ENCODE measurements at places on chromosomes 2 and 18. TPM values are rescaled to one million over a fixed set of nuclear protein-coding genes. Genes with fewer than 3 reads are reported as not detected.

Gene PDE6D
- 17.7 TPM for total RNA-seq

Gene GEN1
- 5.5 TPM for total RNA-seq

Gene TMEM200C
- 4.2 TPM for total RNA-seq

Gene DSG1
- total RNA-seq, result 0.89 TPM

Gene PLEKHM3
- total RNA-seq, result 8.9 TPM

Gene MC5R
- not detected for total RNA-seq

Gene ALLC
- 0.23 TPM for total RNA-seq

Gene RIOK3
- total RNA-seq, result 50.3 TPM

Gene PSTPIP2
- total RNA-seq, result 2.7 TPM

Gene SERPINB5
- not detected for total RNA-seq

Gene ELOA2
- not detected for total RNA-seq

Gene EMX1
- total RNA-seq, result not detected

DNA sequence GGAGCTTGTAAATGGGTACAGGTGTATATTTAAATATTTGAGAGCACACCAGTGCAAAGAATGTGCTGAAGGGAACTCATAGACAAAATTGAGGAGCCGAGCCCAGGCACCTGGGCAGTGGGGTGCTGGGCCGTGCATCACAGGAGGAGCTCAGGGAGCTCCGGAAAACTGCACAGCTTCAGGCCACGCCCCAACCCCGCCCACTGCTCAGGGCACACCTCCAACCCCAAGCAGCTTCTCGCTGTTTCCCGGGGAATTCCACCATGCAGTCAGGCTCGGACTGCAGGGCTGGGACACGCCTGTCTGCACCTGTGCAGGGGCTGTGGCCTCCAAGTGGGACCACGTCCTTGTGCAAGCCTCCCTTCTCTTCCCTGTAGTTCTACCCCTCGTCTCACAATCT lies 243.0 kb downstream of the HDAC4 start:
- no peak for DNase-seq

DNA sequence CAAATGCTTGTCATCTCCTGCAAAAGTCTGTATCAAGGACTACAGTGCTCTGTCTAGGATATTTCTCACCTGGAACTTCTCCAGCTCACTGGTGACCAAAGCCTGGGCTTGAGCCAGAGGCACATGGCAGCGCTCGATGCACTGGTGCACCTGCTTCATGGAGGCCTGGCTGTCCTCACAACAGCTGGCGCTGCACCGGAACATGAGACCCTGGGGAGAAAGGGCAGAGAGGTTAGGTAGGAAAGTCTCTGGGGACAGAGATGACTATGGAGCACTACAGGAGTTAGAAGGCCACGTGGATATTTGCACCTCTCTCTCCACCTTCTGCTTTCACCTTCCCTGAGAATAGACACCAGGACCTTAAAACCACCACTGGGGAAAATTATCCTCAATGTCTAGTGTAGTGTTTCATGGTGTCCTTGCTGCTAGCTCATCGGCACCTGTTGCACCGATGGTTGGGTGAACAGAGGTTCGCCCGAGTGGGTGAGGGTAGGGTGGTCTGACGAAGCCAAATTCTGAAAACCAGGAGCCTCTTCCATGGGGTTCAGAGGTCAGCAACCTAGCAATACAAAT lies 1.0 kb downstream of the FAM136A start:
- DNase-seq, result no peak

DNA sequence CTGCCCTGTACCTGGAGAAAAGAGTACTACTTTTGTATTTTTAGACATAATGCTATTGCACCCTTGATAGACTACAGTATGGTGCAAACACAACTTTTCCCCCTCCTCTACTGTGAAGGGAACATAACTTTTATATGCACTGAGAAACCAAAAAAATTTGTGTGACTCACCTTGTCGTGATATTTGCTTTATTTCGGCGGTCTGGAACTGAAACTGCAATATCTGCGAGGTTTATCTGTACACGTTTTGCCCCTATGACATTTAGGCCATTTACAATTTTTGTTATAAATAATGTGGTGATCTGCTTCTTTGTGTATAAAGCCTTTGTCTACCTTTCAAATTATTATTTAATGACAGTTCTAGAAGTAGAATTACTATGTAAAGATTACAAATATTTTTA lies 34.4 kb upstream of the AAK1 start:
- no peak for DNase-seq

- no peak for DNase-seq
Measured at GRCh38 chr2:152049541-152049940, 49.3 kb downstream of the CACNB4 start.

DNA sequence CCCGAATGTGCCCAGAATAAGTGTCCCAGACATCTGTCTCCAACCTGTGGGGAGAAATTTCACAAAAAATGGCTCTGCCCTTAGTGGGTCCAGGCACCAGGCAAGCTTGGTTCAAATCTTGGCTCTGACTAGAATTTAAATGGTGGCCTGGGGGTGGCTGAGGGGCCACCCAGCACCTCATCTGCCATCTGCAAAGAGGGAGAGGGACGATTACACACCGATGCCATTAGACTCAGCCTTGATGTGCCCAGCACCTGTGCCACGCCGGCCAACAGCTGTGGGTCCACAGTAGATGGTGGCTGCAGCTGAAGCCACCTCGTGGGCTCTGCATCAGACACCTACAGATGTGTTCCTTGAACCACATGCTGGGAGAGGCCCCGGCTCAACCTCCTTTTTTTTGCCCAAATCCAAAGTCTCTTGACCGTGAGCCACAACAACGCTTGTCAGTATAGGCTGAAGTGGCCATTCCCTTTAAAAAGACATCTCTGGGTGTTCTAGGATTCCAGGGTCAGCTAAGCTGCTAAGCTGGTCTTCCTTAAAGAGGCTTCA lies 222.0 kb upstream of the RAB6C start:
- no peak for DNase-seq

GRCh38 chr2:13669607-13670006 lies 952.9 kb downstream of the TRIB2 start:
- no peak for DNase-seq

- no peak for DNase-seq
Measured at GRCh38 chr2:156306821-156307220, 25.7 kb downstream of the NR4A2 start.

DNA sequence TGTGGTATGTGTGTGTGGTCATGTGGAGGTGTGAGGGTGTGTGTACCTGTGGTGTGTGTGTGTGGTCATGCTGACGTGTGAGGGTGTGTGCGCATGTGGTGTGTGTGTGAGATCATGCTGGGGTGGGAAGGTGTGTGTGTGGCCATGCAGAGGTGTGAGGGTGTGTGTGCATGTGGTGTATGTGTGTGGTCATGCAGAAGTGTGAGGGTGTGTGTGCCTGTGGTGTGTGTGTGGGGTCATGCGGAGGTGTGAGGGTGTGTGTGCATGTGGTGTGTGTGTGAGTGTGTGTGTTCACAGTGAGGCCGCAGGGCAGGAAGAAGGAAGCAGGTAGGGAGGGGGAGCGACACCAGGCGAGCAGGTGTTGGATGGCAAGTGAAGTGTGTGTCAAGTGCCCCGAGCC lies 259.0 kb downstream of the LOXHD1 start:
- DNase-seq, result no peak

DNA sequence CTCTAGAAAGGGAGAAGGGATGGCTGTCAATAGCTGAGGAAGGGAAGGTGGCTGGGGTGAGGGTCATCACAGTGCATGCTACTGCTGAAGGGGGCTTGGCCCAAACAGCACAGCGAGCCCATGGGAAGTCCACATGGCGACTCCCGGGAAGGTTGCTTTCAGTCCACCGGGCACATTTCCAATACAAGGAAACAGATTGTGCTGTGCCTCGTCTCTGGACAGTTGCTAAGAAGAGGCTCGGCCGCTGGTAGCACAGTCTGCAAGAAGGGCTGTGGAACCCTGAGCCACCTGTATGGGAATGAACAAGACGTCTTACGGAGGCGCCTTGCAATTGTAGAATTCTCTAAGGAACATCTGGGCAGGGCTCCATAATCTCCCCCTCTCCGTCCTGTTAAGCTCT lies 123.1 kb downstream of the CELF4 start:
- DNase-seq, result no peak

DNA sequence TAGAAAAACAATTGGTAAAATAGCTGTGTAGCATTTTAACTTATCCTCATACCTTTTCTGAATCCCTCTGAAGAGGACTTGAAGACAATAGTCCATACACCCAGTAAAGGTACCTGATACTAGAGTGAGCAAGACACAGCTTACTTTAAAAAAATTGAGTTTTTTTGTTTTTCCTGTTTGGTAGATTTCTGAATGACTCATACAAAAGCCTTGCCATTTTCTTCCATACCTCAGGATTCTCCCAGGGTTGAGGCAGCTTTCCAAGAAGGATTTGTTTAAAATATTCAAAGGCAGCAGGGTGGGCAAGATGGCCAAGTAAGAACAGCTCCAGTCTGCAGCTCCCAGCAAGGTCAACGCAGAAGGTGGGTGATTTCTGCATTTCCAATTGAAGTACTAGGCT lies 551.0 kb upstream of the LRATD1 start:
- DNase-seq, result no peak

GRCh38 chr2:11160731-11161455 lies 5.6 kb downstream of the SLC66A3 start:
- DNase-seq, result no peak

DNA sequence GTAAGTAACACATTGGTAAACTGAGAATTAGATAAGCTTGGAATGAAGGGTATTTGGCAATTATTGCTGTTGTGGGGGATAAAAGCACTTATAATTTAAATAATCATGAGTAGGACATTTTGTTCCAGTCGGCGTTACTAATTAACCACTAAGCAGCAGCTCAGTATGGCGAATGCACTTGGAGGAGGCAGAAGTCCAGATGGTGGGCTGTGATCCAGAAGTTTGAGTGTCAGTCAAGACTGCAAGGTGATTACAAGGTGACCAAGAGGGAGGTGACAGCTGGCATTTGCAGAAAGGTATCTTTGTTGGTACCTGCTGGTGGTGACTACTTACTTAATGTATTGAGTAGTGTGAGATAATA lies 643.6 kb upstream of the FAM98A start:
- DNase-seq, result no peak

DNA sequence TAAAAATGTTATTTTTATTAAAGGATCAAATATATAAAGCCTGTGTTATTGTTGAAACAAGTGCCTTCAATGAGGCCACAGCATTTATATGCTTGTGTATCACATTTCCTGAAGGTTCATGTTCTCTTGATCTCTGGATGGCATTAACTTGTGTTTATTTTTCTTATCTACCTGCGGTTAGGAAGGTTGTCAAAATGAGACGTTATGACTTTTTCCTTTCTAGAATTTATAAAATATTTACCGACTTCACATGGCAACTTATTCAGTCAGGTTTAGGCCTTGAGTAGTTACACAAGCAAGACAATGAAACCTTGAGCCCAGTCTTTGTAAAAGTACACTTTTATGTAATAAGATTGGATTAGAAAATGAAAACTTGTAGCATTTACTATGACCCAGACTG lies 196.4 kb upstream of the ACVR2A start:
- DNase-seq, result no peak

DNA sequence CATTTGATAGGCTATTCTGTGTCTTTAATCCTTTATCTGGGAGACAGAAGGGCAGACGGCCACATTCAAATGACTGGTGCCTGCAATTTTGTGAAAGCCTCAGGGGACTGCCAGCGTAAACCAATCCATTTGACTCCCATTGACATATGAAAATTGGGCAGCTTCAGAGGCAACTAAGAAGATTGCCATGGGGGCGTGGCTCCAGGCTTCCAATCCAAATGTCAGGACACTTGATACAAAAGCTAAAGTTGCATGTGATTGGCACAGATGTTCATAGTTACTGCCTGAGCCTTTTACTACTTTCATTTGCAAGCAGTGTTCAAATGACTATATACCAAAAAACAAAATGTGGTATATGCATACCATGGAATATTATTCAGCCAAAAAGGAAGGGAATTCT lies 42.0 kb downstream of the SPC25 start:
- no peak for DNase-seq

GRCh38 chr2:178949584-178949983 lies 100.4 kb downstream of the CCDC141 start:
- no peak for DNase-seq

- no peak for DNase-seq
Measured at GRCh38 chr2:1864981-1865421, 120.7 kb upstream of the PXDN start.

DNA sequence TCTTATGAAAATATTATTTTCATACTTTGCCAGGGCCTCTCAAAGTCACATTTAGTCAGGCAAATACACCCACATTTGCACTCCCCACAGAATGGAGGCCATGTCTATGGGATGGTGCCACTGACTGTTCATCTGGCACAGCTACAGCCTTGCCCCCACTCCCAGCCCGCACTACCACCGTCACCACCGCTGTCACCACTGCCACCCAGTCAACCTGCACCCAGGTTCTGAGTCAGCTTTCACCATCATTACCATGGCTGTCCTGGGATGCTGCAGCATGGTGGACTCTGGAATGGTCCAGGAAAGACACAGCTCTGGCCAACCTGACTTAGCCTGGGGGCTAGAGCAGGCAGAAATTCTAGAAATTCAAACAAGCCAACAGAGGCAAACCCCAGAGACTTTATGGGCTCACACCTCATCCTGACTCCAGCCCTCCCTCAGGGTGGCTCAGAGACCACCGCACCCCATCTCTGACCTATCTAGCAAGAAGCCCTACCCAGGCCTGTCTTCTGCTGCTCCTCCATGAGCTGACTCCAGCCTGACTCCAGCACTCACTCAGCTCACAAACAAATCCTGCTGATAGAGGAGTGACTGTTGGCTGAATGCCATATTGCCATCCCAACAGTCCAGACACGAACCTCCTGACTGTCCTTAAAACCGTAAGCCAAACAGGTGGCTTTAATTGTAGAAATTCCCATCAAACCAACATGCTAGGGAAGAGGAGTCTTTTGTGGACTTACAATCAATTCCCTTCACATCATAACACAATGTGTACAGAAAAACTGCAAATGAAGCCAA lies 28.0 kb downstream of the DNER start:
- no peak for DNase-seq

DNA sequence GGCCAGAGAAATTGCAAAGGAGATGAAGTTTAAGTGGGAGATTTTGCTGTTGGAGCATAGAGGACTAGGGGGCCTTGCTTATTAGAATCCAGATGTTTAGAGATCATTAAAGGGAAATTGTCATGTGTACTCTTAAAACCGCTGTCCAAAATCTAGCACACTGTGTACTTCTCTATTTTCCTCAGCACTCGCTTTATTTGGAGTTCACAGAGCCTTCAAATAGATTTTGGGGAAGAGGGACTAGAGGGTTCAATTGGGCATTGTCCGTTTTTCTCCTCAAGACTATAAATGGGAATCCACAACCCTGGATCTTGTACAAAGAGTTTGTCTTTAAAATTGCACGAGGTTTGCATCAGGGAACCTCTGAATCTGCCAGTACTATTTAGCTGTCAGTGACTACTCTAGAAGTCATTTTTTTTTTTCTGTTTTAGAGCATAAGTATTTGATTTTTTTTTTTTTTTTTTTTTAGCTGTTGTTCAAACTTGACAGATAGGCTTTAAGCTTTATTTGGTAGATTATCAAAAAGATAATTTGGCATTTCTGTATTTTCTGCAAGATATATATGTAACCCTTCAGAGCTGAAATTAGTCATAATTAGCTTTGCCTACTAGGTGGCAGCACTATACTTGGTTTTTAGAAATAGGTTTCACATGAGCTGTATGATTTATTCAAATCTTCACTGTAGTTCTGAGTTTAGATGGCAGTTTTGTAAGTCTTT lies 14.2 kb downstream of the PMS1 start:
- no peak for DNase-seq

- no peak for DNase-seq
Measured at GRCh38 chr18:10300739-10301138, 153.7 kb upstream of the APCDD1 start.
